Stimulated activated CD4-positive, alpha-beta T cell treated with anti-CD3 and anti-CD28 coated beads, Interleukin-12 subunit alpha, Interleukin-12 subunit beta, amount 100 ng/mL, for 24 hours (primary cell): ENCODE measurements at places on chromosomes 3 and 15.
A peak's percentile ranks its signal among the peaks of the same experiment; 100 is the strongest.

- DNase-seq, result no peak
These were observed 50.2 kb downstream of the CRYBG3 start for GRCh38 chr3:97871801-97872524.

GRCh38 chr3:102354818-102355515 is 79.8 kb upstream of the ZPLD1 start:
- no peak for DNase-seq

DNA sequence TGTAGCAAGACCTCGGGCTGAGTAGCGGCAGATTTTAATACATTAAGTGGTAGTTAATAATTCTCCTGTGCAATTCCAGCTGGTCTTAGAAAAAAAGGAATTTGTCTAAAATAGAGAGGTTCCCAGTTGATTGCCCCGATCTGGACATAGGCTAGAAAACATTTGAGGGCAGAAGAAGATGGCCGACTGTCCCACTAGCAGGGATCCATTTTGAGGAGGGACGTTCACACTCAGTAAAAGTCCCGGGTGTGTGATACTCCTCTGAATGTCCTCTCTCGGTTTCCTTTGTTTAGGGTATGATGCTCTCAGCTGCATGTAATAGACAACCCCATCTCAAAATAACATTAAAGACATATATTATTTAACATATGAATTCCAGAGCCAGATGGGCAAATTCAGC is 77.9 kb upstream of the OXTR start:
- no peak for DNase-seq

GRCh38 chr15:67090297-67091070 is 25.1 kb downstream of the SMAD3 start:
- no peak for DNase-seq

GRCh38 chr3:196440041-196440537 is 7.9 kb upstream of the UBXN7 start:
- no peak for DNase-seq

GRCh38 chr15:45180201-45180600 is 7.6 kb downstream of the SHF start:
- DNase-seq, result no peak

DNA sequence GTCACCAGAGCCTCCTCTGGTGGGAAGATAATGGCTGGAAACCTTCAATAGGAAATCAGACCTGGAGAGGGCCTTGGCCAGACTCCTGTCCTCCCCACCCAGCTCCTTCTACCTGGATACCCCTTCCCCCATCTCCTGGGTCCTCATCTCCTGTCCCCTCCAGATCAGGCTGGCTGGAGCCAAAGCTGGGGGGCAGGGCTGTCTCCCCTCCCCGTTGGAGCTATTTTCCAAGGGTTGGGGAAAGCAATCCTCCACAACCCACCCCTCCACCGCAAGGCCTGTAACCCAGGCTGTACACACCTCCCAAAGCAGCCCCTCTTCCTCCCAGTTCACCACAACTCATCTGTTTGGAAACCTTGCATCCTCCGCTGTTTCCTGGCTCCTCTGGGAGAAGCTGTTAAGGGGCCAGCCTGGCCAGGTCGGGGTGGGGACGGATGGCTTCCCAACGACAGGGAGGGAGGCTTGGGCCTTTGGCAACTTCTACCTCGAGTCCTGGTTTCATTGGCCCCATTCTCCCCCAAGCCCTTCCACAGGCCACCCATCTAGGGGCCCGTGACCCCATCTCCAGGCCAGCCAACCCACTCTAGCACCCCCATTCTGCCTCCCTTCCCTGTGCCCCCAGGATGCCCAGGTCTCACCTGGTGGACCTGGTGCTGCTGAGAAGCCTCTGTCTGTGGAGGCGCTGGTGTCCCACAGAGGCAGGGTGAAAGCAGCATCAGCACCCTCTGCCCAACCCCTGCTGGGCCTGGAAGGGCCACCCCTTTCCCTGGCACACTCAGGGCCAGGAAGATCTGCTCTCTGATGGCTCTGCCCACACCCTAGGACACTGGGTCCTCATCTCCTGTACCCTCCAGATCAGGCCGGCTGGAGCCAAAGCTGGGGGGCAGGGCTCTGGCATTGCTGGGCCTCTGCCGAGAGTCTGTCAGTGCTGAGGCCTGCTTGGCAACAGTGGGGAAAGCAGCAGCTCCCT is 22.1 kb upstream of the GOLGA6C start:
- DNase-seq, result no peak

DNA sequence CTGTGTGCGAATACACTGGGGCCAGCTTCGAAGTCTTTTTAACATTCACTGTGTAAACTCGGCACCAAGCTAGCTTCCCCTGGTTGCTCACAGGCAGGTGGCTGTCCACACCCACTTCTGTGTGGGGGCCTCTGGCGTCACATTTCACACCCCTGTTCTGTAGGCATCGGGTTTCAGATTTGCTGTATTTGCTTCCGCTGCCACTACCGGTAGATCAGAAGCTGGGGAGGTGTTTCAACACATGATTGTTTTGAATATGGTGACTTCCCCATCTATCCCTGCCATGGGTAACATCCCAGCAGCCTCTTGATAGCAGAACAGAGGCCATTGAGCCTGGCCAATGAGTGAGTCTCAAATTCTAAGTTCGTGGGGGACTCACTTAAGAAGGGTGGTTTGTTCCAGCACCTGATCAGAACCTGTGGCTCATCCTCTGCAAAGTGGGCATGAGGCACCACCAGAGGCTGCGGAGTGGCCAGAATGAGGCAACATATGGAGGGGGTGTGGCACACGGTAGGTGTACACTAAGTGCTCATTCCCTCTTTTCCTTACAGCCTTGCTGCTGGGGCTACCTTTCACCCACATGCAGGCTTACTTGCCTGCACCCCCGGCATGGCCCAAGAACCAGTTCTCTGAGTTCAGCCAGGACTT is 61.5 kb downstream of the IQSEC1 start:
- peak; percentile 79 for DNase-seq

GRCh38 chr3:19250959-19251610 is 102.8 kb downstream of the KCNH8 start:
- DNase-seq, result no peak

GRCh38 chr3:31288641-31289100 is 244.1 kb upstream of the STT3B start:
- DNase-seq, result no peak

- DNase-seq, result no peak
These were observed 115.2 kb downstream of the NTRK3 start for GRCh38 chr15:88141269-88141889.

DNA sequence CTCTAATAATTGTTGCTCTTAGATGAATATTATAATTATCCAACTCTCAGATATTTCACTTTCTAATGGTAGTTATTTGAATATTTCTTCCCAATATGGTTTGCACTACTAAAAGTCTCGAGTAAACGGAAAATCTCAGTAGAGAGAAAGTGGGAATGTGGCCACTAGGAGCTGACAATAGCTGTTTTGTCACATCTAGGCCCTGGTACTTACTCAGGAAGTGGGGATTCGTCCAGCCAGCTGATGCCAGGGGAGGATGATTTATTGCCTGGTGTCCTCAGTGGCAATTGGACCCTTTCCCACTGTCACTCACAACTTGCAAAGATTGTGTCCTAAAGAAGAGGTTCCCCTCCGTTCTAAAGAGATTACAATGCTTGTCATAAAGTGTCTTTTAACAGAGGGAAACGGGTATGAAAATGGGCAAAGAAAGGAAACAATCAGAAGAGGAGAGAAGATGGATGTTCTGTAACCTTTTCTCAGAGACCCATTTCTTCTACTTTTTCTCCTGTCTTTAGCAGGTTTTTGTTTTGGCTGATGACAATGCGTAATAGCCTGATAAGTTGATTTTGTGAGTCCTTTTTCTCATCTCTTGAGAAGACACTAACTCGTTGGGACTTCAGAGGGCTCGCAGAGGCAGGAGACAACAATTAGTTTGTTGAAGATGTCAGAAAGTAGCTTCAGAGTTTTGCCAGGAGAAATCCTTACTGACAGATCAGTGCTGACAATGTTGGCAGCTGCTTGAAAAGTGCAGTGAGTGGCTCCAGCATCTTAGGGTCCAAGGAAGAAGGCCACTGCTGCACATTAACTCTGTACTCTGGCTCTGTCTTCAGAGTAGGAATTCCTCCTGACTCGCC is 320.6 kb downstream of the MECOM start:
- DNase-seq, result no peak

DNA sequence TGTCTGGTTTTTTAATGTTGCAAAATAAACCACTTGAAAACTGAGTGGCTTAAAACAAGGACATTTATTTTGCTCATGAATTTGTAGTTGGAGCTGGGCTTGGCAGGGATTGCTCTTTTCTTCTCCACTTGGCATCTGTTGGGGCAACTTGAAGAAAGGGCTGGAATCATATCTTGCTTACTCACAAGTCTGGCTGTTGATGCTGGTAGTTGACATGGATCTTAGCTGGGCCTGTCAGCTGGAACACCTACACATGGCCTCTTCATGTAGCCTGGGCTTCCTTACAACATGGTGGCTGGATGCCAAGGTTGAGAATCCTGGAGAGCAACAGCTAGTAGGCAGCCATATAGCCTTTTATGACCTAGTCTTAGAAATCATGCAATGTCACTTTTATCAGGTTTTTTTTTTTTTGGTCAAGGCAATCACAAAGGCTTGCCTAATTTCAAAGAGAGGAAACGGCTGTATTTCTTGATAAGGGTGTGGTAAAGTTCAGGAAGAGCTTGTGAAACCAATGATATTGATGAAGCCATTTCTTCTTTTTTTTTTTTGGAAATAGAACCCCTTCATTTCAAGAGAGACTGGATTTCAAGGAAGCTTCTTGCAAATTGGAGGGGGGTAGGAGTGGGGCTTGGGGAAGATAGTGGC is 262.1 kb downstream of the IL20RB start:
- DNase-seq, result no peak

DNA sequence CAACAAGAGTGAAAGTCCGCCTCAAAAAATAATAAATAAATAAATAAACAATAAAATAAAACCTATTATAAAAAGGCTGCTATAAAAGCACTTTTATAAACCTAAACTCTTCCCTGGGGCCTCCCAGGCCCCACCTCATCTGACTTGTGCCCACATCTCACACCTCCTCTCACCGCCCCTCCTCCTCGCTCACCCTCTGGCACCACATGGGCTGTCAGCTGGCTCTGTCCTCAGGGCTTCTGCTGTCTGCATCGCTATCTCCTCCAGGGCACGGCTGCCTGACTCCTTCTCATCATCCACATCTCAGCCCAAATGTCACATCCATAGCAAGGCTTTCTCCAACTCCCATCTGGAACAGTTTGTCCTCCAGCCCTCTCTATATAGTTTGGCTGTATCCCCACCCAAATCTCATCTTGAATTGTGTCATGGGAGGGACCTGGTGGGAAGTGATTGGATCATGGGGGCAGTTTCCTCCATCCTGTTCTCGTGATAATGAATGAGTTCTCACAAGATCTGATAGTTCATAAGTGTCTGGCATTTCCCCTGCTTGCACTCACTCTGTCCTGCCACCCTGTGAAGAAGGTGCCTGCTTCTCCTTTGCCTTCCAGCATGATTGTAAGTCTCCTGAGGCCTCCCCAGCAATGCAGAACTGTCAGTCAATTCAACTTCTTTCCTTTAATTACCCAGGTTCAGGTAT is 8.8 kb upstream of the SH3BP5 start:
- no peak for DNase-seq

DNA sequence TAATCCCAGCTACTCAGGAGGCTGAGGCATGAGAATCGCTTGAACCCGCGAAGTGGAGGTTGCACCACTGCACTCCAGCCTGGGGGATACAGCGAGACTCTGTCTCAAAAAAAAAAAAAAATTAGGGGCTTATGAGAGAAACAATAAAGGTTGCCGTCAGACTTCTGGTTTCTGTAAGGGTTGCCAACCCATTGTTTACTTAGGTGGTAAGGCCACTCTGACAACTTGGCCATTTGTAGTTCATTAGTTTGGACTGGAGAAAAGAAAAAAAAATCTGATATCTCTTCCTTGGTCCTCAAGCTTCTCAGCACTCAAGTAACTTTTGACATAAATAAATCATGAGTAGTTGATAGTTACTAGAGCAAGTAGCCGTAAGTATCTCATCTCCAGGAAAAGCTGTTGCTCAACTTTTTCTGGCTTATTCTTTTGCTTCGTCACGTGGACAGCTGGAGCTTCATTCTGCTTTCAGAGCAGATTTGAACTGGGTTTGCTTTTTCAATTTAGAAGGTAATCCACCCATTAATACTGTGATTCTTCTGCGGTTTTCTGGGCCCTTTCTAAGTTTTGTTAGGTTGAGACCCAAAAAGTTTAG is 9.4 kb downstream of the SNX1 start:
- DNase-seq, result no peak

DNA sequence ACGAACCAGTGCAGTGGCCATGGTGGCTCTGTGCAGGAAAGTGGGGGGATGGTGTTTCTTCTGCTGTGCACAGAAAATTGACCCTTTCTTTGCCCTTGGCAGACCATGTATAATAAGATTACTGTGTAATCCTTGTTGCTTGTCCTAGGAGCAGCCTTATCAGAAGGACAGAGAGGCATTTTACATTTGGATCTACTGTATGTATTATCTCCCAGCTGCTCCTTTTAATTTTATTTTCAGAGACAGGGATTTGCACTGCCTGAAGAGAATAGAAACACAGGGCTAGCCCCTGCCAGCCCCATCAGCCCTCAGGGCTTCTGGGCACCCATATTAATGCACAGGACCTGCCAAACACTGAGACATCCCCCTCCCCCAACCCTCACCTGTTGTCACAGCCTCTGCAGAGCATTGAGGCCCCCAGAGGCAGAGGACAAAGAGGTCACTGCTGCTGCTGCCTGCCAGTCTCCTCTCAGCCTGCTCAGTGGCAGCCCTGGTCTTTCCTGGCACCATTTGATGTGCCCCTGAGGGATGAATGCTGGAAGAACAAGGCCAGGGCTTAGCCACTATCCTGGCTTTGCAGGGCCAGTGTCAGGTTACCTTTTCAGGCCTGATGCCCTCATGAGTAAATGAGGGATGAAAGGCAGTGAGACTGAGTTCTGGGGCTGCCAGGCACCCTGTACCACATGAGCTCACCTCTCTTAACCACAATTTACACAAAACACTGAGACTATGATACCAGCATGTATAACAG is 533.4 kb downstream of the NTRK3 start:
- no peak for DNase-seq

DNA sequence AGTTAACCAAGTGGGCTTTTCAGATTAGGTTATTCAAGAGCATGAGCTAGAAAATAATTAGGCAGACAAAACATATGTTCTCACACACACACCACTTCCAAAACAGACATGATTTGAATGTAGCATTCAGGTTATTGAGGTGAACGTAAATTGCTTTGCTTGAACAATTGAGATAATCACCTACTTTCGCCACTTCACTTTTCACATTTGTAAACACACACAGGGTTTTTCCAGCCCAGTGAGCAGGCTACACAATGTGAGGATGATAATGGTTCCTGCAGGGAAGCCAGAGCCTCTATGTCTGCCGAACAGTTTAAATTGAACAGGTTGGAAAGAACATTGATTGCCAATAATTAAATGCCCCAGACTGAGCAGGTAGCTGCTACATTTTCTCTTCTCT is 560.8 kb downstream of the OCA2 start:
- DNase-seq, result no peak
